Stimulated activated naive CD8-positive, alpha-beta T cell treated with anti-CD3 and anti-CD28 coated beads, Interleukin-15, amount 100 ng/mL, for 72 hours (primary cell): ENCODE measurements at places on chromosomes 16 and 17.

DNA sequence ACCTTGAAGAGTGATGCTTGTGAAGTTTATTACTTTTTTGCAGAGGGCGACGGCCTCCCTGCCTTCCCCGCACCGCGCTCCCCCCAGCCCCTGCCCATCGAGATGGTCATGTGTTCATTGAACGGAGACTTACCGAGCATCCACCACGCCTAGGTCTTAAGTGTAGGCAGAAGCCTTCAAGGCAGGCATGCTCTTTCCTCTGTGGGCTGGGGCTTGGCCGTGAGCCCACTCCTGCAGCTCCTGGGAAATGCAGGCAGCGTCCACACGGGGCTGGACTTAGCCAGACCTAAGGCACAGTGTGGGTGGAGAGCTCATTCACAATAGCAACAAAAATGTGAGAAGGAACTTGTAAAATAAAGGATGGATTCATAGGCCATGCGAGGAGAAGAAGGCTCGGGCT, 19.2 kb downstream of the RNF213 start:
- no peak for DNase-seq

DNA sequence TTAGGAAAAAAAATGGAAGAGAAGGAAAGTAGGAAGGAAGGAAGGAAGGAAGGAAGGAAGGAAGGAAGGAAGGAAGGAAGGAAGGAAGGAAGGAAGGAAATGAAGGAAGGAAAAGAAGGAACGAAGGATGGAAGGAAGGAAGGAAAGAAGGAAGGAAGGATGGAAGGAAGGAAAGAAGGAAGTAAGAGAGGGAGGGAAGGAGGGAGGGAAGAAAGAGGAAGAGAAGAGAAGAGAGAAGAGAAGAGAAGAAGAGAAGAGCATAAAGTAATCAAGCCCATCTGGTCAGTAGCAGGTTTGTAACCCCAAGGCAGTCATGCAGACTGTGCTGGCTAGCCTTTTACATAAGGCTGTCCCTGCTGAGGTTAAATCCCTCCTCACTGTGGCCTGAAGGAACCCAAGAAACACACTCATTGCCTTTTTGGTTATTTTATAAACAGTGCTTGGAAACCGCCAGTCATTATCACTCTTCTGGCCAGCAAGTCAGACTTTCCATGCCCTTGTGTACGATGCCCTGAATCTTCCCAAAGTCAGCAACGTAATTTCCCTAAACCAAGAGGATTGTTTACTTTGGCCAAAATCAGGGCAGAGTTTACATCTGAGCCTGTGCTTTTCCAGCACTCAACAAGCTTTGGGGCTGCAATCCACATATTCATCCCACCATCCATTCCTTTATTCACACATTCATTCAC, 409.6 kb upstream of the MAF start:
- no peak for DNase-seq

GRCh38 chr17:75240394-75241142, 20.8 kb downstream of the GGA3 start:
- DNase-seq: peak; percentile 47

DNA sequence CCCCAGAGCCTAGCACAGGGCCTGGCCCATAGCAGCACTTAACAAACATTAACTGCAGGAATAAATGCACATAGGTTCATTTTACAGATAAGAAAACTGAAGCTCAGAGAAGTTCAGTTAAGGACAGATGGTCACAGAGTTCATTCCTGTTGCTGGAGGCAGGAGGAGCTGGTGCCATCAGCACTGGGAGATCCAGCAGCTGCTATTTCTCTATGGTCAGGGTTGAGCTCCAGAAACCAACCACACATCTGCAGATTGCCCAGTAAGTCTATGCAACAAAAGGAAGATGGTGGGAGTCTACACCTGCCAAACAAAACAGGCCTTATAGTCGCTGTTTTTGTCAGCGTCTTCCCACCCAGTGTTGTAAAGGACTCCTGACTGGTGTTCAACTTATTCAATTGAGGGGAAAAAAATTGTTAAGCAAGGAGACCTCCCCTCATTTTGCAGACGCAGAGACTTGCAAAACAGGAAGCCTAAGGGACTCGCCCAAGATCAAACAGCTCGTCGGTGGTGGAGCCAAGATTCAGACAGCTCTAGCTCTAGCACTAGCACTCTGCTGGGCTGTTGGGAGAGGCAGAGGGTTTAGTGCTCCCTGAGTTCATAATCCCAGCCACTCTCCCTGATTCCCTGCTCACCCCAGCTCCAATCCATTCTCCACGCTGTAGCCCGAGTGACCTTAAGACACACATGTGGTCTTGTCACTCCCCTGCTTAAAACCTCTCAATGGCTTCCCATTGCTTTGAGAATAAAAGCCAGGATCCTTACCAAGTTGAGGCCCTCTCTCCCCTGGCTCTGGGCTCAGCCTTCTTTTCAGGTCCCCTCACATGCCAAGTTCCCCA, 9.0 kb downstream of the NOG start:
- DNase-seq: peak; percentile 10

GRCh38 chr17:44976206-44976605, 8.1 kb upstream of the C1QL1 start:
- no peak for DNase-seq

GRCh38 chr17:12963505-12963904, 54.3 kb downstream of the ELAC2 start:
- no peak for DNase-seq

DNA sequence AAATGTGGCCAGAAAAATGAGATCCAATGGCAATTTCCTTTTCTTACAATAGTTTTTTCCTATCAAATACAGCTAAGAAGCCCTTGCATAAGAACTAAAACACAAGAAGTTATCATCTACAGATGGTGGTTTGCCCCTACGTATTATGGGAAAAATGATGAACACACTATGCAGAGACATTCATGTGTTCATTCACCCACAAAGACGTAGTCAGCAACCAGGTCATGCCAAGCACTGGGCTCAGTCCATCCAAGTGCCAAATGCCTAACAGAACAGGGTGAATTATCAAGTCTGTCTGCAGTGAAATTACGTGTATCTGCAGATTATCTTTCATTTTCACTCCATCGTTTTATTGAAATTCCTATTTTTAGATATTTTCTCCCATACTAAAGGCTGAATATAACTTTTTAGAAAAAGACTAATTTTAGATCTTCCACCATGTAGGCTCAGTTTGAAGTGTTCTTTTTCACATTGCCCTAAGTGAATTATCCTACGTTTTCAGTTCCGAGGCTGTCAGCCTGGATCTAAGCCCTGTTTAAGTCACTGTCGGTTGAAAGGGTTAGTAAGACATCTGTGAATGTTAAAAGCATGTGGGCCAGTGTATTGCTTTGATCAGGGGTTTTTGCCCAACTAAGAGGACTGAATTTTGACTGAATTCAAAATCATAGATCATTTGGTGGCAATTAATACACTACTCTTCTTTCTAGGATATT, 78.1 kb upstream of the DHX40 start:
- DNase-seq: no peak

GRCh38 chr17:11109106-11109505, 131.9 kb upstream of the SHISA6 start:
- no peak for DNase-seq

- DNase-seq: peak; percentile 76
Observed at GRCh38 chr16:57475711-57476339, 10.5 kb downstream of the DOK4 start.

- no peak for DNase-seq
Observed at GRCh38 chr16:22670044-22670536, 143.9 kb upstream of the HS3ST2 start.

GRCh38 chr17:82435601-82436583, 14.7 kb downstream of the CYBC1 start:
- no peak for DNase-seq

DNA sequence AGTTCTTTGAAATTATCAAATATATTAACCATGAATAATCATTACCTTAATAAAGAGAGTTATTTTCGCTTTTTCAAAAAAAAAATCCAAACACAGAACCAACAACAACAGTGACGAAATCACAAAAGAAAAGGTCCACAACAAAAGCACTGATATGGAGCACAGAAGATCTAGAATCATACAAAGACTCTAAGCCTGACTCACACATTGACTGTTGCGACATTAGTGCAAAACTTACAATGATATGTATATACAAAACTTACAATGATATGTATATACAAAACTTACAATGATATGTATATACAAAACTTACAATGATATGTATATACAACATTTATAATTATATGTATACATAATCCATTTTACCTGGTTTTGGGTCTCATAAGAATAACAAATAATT, 117.7 kb downstream of the USP22 start:
- no peak for DNase-seq

GRCh38 chr17:71057938-71058337, 888.6 kb downstream of the KCNJ2 start:
- no peak for DNase-seq

DNA sequence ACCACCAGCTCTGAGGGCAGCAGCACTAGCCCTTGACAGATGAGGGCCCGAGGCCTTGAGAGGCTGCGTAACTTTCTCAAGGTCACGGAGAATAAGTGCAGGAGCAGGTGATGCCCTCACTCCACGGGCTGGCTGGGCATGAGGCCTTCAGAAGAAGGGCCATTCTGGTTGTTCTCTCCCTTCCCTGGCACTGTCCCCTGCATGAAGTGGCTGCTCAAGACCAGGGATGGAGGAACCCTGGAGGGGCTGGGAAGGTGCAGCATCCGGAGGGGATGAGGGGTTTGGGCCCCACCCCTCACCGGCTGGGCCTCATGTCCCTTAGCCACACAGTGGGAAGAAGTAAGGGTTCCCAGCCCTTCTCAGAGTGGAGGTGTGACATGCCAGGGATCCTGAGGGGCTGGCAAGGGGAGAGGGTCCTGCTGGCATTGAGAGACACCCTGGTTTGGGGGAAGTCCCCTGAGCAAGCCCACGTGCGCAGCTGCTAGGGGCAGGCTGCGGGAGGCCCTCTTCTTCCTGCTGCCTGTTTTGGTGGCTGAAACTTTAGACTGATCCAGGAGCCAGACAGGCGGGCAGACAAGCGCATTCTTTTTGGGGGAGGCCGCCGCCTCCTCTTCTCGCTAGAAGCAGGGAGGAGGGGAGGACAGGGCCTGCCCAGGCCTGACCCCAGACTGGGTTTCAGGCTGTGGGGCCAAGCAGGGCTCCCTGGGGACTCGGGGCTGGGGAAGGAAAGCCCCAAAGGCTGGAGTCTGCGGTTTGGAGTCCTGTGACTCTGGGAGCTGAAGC, 74.0 kb downstream of the N4BP1 start:
- peak; percentile 33 for DNase-seq
